ENCODE measurements at places on chromosomes 13 and 19.
A peak's percentile ranks its signal among the peaks of the same experiment; 100 is the strongest.

DNA sequence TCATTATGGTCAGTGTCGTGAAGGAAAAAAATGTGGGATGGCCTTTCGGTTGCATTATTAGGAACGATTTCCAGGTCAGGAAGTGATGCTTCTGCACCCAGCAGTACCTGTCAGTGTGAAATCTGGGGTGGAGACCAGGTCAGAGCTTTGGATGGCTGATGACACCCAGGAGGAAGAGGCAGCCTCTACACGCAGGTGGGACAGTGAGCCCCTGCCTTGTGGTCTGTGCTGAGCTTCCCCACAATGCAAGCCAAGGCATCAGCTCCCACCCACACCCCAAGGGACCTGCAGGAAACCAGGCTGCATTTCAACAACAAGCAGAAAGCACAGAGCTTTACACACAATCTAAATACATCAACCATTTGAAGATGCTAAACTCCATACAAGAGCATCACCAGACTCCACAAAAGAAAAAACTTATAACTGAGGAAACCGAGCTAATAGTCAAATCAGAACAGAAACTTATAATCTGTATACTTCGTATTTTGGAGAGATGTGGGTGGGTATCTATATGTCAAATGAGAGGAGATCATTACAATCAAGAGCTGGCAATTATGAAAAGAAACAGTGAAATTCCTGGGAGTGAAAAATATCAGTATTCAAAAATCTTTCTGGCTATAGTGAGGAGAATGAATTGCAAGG, 130.1 kb downstream of the ZDHHC20 start:
- DNase-seq: no peak

DNA sequence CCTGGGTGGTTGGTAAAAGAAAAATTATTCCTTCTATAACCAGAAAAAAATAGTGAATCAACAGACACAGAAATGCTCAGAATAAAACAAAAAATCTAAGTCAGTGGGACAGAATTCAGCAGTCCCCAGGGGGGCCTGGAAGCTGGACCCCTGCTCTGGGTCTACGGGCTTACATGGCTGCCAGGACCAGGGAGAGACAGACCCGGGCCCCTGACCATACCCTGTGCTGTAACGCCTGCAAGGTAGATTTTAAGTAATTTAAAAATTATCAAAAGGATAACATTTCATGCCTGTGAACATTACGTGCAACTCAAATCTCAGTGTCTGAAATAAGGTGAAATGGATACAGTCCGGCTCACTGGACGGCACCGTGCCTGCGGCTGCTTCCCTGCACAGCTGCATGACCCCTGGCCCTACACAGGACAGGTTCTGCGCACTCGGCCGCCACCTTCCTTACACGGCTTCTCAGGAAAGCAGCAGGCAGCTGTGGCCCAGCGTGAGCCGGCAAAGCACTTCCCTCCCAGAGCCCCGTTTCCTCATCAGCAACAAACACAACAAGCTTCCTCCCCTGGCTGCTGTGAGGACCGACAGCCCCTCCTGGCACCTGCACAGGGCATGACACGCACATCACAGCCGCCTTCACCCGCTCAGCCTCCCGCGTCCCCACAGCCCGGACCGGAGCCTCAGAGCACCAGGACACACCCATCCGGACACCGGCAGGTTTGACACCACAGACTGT, 22.2 kb downstream of the RASA3 start:
- DNase-seq: peak; percentile 61

GRCh38 chr13:80297094-80297493, 43.8 kb downstream of the SPRY2 start:
- no peak for DNase-seq

DNA sequence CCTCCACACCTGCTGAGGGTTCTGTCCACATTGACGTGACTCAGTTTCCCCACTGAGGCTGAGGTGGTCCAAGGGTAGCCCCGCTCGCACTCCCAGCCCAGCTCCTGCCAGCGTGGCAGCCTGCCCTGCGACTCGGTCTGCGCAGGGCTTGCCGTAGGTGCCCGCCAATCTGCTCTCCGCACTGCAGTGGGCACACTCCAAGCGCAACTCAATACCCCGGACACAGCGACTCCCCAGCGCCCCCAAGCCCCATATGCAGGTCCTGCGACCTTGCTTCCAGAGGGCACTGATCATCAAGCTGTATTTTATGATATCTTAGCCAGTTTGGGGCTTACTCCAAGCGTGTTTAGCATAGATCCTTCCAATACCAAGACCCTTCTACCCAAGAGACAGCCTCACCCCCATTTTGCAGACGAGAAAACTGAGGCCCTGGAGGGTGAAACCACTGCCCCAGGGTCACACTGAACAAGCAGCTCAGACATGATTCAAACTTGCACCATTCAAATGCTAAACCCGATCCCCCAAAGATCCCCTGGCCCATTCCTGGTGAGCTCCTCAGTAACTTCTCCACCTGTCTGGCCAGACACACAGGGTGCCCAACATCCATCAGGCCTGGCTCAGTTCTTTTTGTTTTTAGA, 13.5 kb downstream of the PTPRS start:
- DNase-seq: no peak

DNA sequence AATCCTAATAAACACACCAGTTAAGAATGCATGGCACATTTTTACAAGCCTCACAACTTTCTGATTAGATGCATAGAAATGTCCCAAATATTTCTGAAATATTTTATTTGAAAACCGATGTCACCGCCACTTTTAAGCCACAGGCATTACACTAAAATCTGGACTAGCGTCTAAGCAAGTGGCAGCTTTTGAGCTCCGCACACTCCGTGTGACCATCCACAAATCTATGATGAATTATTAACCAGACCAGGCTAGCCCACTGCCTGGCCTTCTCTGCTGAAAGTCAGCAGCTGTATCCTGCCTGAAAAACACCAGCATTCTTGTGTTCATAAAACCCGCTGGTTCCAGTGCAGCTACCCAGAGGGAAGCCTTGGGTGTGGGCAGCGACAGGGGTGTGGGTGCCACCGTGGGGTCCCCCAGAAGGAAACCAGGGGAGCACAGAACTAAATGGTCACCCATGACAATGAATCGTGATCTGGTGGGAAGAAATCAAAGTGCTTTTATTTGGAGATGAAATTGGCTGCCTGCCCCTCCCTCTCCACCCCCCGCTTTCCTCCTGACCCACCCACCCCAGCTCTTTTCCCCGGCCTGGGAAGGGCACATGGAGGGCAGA, 13.8 kb downstream of the RASA3 start:
- no peak for DNase-seq

GRCh38 chr19:55173714-55174409, 6.2 kb downstream of the SYT5 start:
- no peak for DNase-seq

GRCh38 chr19:7927605-7928333, 1.8 kb upstream of the CTXN1 start:
- DNase-seq: no peak

DNA sequence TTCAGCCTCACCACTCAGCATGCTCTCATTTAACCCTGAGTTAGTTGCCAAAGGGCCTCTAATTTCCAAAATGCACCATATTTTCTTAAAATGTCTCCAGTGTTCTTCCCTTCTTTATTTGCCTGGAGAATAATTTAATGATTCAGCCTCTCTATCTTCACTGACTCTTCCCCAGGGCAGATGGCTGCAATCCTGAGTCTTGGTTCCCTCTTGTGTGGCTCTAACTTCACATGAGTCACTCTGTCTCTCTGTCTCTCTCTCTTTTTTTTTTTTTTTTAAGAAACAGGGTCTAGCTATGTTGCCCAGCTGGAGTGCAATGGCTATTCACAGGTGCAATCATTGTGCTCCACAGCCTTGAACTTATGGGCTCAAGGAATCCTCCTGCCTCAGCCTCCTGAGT, 251.4 kb downstream of the VWA8 start:
- no peak for DNase-seq

- no peak for DNase-seq
Measured at GRCh38 chr19:2813235-2814160, 6.2 kb upstream of the ZNF554 start.

DNA sequence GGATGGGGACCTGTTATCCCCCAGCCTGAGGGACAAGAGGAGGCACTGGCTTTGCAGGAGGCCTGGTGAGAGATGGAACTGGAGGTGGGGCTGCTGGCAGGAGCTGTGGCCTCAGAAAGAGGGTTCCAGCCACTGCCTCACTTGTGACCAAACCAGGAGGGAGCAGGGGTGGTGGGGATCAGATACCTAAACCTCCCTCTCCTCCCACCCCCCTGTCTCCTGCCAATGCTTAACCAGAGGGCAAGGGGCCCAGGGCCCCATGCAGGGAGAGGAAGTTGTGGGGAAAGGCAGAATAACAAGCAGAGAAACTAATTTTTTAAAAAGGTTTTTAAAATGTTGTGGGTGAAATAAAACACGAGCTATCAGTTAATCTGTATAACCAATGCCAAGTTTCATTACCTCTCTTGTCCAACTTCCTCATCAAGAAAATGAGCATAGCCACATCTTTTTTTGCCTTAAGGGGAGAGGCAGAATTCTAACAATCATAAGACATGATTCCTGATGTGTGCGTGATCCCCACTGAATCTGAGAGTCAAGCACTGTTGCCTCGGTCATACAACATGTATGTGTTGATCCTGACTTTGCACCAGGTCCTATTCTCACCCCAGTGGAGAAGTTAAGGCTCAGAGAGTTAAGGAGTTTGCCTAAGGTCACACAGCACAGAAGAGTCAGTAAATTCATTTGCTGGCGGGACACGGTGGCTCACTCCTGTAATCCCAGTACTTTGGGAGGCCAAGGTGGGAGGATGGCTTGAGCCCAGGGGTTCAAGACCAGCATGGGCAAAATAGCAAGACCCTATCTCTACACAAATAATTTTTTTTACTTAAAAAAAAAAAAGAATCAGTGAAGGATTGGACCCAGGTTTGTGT, 12.9 kb downstream of the FXYD5 start:
- DNase-seq: no peak

GRCh38 chr13:81791641-81792040, 1450.7 kb upstream of the SPRY2 start:
- no peak for DNase-seq

DNA sequence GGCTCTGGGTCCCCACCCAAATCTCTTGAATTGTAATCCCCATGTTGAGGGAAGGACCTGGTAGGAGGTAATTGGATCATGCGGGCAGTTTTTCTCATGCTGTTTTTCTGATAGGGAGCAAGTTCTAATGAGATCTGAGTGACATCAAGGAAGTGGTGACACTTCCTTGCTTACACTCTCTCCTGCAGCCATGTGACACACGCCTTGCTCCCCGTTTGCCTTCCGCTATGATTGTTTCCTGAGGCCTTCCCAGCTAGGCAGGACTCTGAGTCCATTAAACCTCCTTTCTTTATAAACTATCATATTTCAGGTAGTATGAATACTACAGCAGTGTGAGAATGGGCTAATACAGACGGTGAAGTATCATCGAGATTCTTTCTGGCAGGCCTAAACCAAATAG, 1040.4 kb upstream of the MIR17HG start:
- no peak for DNase-seq

DNA sequence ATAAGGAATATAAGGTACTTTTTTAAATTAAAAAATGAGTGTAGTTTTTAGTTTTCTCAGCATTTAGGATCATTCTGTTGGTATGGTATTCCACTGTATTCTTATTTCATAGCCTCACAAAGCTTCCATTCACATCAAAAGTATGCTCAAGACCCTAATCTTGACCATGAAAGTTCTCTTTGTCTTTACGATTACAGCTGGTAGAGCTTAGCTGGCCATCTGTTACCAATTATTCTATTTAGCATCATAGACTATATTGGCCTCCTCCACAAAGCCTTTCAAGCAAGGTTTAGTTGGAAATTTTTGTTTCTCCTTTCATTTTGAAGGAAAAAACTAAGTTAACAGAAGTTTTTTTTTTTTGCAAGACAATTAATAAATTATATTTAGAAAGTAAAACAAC, 245.1 kb downstream of the KCTD12 start:
- DNase-seq: no peak

GRCh38 chr19:1411255-1412191, 4.1 kb downstream of the DAZAP1 start:
- DNase-seq: no peak

GRCh38 chr19:31330761-31331160, 18.5 kb downstream of the TSHZ3 start:
- no peak for DNase-seq

GRCh38 chr13:79727086-79727485, 246.1 kb downstream of the NDFIP2 start:
- DNase-seq: no peak

DNA sequence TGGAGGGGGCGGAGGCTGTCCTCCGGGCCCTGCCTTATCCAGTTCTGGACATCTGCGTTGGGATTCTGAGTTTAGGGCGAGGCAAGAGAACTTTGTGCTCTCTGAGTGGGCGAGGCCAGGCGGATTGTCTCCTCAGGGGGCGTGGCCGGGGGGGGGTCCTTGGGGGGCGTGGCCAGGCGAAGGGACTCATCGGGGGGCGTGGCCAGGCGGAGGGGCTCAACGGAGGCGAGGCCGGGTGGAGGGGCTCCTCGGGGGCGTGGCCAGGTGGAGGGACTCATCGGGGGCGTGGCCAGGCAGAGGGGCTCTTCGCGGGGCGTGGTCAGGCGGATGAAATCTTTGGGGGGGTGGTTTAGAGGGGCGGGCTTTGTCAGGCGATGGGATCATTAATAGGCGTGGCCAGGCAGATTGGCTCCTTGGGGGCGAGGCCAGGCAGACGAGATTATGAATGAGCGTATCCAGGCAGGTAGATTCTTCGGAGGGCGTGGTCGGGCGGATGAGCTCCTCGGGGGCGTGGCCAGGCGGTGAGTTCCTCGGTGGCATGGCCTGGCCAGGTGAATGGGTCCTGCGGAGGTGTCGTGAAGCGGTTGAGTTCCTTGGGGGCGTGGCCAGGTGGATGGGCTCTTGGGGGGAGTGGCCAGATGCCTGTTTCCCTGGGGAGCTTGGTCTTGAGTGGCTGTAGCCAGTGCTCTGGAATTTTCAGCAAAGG, 10.3 kb upstream of the CACNG7 start:
- DNase-seq: no peak

DNA sequence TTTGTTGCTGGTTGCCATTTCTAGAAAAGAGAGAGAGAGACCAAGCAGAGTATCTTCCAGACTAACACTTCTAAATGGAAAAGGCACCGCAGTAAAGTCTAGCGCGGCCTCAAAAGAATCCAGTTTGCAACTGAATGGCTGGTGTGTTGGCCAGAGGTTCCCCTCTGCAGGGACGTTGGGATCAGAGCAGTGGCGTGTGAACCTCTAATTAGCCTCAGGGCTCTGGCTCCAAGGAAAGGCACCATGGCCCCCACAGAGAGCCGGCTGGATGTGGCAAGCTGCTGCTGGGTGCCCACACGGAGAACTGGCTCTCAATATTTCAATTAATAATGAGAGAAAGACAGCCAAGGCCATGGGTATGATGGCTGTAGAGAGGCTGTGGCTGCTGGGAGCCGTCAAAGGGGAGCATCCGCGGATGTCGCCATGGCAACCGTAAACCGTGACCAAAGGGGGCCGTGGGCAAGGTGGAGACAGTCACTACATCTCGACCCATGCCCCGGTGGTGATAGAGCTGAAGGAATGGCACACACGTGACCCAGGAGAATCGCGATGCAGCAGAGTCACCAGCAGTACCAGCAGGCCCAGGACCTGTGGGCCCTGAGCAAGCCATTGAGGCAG, 9.5 kb downstream of the VSTM2B start:
- no peak for DNase-seq

DNA sequence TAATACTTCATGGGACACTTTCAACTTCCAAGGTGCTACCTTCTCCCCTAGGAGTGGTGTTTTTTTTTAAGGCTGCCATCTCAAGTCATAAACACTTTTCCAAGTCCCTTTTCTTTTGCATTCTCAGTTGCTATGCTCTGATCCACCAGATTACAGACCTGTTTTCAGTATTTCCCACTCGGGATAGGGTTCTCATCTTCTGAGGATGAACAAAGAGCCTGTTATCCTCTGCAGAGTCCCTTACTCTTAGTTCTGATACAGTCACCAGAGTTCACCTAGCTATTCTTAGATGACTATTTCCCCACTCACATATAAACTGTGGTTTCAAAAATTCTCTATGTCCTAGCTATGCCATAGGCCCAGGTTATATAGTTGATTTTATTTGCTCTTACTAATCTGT, 15.9 kb downstream of the ZDHHC20 start:
- no peak for DNase-seq

Data from stimulated activated CD4-positive, alpha-beta T cell treated with anti-CD3 and anti-CD28 coated beads, Interleukin-15, amount 100 ng/mL, for 1 hour (primary cell).